ENCODE measurements at places on chromosomes 4 and X. TPM values are rescaled to one million over a fixed set of nuclear protein-coding genes. Genes with fewer than 3 reads are reported as not detected.

UBE2A gene
- 91.4 TPM for polyA plus RNA-seq

TMEM154 gene
- 11.0 TPM for polyA plus RNA-seq

MAGEA12 gene
- not detected for polyA plus RNA-seq

PLA2G12A gene
- 15.1 TPM for polyA plus RNA-seq

DNA sequence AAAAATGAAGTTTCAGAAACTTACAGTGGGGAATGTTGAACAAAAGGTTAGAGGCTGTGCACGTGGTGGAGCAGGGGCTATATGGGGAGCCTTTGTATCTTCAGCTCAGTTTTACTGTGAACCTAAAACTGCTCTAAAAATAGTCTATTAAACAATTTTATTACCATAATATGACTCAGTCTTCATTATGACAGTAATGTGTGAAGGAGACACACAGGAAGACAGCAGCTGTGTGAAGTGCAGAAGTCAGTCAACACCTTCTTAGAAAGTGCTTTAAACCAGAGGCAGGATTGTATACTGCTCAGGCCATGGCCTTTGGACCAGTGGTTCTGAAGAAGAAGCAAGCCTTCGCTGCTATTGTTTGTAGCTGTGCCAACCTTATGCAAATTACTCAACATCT is 89.7 kb downstream of the ARHGAP10 start:
- H3K36me3 ChIP-seq, result no peaks in the 10 kb centered on the region
- no peaks in the 10 kb centered on the region for H3K27me3 ChIP-seq
- H3K27ac ChIP-seq, result peak overlapping the region; percentile 42
- no peak for DNase-seq
- H3K4me1 ChIP-seq, result peaks cover 23% of the 10 kb centered on the region
- no peak overlapping the region for H3K4me3 ChIP-seq

- H3K36me3 ChIP-seq, result no peaks in the 10 kb centered on the region
- no peak overlapping the region for H3K27ac ChIP-seq
- DNase-seq, result no peak
- no peaks in the 10 kb centered on the region for H3K27me3 ChIP-seq
- no peaks in the 10 kb centered on the region for H3K4me1 ChIP-seq
These were observed 171.9 kb downstream of the GALNTL6 start for GRCh38 chr4:171985129-171985528.

DNA sequence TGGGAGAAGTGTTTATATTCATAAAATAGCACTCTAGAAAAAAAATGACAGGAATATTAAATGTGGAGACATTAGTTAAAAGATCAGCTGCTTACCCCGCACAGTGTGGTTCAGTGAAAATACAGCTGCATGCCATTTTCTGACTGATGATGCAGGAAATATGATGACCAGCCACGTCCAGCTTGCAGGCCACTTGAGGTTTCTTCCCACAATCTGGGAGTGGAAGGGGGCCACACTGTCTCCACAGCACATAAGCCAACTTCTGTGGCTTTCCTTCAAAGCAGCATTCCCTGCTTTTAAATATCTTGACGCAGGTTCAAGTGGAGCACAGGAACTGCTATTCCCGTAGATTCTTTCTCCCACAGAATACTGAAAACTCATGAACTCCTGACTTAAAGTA is 173.4 kb upstream of the GALNT7 start:
- H3K4me3 ChIP-seq, result no peak overlapping the region
- DNase-seq, result no peak
- H3K27me3 ChIP-seq, result no peaks in the 10 kb centered on the region
- no peak overlapping the region for H3K27ac ChIP-seq

DNA sequence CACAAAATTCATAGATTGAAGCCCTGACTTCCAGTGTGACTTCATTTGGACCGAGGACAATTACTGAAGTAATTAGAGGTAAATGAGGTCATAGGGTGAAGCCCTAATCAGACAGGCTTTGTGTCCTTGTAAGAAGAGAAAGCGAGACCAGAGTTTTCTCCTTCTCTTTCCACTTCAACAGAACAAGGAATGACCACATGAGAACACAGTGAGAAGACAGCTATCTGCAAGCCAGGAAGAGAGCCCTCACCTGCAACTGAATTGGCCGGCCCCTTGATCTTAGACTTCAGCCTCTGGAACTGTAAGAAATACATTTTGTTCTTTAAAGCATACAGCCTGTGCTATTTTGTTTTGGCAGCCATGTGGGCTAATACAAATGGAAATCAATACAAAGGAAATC is 67.1 kb upstream of the PRKG2 start:
- no peak overlapping the region for H3K4me3 ChIP-seq
- no peaks in the 10 kb centered on the region for H3K36me3 ChIP-seq
- no peak for DNase-seq
- H3K27me3 ChIP-seq, result no peaks in the 10 kb centered on the region
- no peak overlapping the region for H3K27ac ChIP-seq

DNA sequence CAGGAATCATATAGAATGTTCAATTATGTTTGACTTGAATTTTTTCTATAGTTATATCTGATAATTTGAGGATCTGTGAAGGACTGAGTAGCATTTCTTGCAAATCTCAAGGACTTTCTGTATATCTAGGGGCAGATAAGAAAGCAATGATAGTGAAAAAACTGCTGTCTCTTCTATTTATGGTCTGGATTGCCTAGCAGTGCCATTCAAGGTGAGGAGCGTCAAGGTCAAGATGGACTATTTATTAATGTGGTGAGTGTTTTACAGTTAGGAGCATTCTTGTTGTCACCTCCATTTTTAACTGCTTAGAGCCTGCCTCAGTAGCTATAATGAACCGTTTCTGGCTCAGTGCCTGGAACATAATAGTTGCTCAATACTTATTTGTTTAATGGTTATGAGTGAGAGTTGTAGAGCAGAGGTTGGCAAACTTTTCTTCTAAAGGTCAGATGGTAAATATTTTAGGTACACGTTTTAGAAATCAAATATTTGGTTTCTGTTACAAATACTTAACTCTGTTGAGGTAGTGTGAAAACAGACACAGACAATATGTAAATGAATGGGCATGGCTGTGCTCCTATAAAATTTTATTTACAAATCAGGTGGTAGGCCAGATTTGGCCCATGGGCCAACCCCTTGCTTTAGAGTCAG is 523.2 kb upstream of the IGFBP7 start:
- DNase-seq, result no peak
- no peak overlapping the region for H3K4me3 ChIP-seq
- no peaks in the 10 kb centered on the region for H3K27me3 ChIP-seq
- H3K4me1 ChIP-seq, result no peaks in the 10 kb centered on the region
- H3K36me3 ChIP-seq, result no peaks in the 10 kb centered on the region

DNA sequence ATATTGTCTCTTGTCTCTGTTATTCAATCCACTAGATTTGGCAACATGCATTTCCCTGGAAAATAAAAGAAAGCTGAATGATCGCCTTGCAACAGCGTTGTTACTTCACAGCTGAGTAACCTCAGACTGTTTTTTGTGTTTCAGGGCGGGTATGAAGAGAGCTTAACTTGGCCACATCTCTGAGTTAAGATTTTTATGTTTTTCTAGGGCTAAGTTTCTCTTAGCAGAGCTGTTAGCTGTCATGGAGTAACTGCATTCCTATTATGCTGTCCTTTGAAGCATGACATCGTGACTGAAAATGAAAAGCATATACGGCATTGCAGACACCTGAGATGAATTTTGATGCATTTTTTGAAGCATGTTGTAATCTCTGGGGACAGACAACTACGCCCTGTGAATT is 1798.9 kb downstream of the PCDH7 start:
- H3K27me3 ChIP-seq, result no peaks in the 10 kb centered on the region
- H3K4me1 ChIP-seq, result no peaks in the 10 kb centered on the region

- no peaks in the 10 kb centered on the region for H3K4me1 ChIP-seq
- no peak for DNase-seq
- H3K27ac ChIP-seq, result no peak overlapping the region
- no peak overlapping the region for H3K4me3 ChIP-seq
- no peaks in the 10 kb centered on the region for H3K27me3 ChIP-seq
- no peaks in the 10 kb centered on the region for H3K36me3 ChIP-seq
These were observed 183.7 kb upstream of the LDB2 start for GRCh38 chr4:17082186-17082585.

DNA sequence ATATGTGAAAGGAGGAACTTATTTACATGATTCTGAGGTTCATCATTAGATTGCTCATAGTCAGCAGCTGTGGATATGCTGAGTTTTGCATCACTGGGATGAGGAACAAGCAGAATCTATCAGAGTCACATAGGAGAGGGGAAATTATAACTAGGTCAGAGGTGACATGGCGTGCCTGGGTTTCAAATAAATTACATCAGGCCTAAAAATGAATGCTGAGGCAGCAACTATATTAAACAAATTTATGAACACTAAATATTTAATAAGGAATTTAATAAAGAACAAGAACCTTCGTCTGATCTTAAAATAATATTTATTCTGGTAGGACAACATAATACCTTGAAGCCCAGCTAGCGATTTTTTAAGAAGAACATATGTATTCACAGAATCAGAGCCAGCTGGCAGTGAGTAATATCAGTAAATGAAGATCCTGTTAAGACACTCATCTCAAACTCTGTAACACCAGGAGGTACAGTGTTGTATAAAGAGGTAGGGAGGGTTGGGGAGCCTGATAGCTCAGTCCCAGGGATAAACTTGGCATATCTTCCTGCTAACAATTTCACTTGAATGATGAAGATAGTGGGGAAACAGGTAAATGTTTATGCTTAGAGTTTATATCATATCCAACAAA is 60.9 kb upstream of the HS3ST1 start:
- H3K4me3 ChIP-seq, result no peak overlapping the region
- peak; percentile 95 for DNase-seq
- no peaks in the 10 kb centered on the region for H3K27me3 ChIP-seq
- peak overlapping the region; percentile 89 for H3K27ac ChIP-seq
- H3K4me1 ChIP-seq, result peaks cover 39% of the 10 kb centered on the region
- no peaks in the 10 kb centered on the region for H3K36me3 ChIP-seq

GRCh38 chr4:57109847-57110639 is at the start of gene IGFBP7:
Gene IGFBP7, minus strand, starts transcription at chr4:57110385. Its CDS starts 34 bp downstream, at chr4:57110351.
- peak within 1 kb of the TSS; percentile 58 for H3K4me3 ChIP-seq
- peak within 1 kb of the TSS; percentile 77 for H3K27ac ChIP-seq
- DNase-seq, result peak; percentile 29
- peaks cover 27% of the 10 kb centered on the region for H3K4me1 ChIP-seq
- H3K36me3 ChIP-seq, result no peaks in the 10 kb centered on the region

Measured in CD14-positive monocyte (primary cell).